ENCODE measurements at places on chromosomes 5 and 9.

- DNase-seq = no peak
These were observed 5.2 kb downstream of the SMIM33 start for GRCh38 chr5:139475865-139476617.

DNA sequence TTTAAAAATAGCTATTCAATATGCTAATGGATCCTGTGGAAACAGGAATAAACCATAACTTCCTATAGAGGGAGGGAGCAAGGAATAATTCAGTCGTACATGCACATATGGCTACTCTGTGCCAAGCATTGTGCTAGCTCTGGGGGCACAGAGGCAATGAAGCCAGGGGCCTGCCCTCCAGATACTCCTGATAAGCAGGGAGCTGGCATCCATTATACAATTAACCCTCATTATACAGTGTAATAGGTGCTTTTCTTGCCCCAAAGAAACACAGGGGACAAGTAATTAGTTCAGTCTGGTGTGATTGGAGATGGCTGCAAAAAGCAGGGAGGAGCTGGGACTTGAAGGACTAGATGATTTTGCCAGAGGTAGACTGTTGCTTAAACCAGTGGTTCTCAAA lies 200.4 kb downstream of the SREK1 start:
- DNase-seq = no peak

- DNase-seq = no peak
These were observed 194.3 kb upstream of the PIK3R1 start for GRCh38 chr5:68021227-68021626.

- DNase-seq = no peak
These were observed 8.7 kb upstream of the OR5C1 start for GRCh38 chr9:122780026-122780425.

- DNase-seq = no peak
These were observed 776.0 kb upstream of the ACO1 start for GRCh38 chr9:31608416-31608815.

DNA sequence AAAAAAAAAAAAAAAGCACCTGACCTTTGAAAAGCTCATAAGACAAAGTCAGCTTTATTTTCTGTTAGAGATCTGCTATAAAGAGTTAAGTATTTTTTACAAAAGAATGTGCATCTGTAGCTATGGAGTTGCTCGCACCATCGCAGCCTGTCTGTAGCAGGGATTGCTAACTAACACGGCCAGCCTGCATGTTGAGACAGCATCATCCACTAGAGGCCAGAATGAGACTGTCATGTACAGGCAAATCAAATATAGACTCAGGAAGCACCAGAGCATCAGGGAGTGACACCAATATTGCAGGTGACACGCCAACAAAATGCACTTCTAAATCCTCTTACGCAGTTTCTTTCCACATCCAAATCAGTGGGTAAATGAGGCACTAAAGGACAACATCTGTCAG lies 136.3 kb upstream of the RASEF start:
- peak; percentile 19 for DNase-seq

GRCh38 chr9:134629061-134629585 lies 12.5 kb upstream of the COL5A1 start:
- no peak for DNase-seq
